ENCODE measurements at places on chromosomes 2 and 18.
A peak's percentile ranks its signal among the peaks of the same experiment; 100 is the strongest.

- DNase-seq = no peak
Observed at GRCh38 chr2:223989206-223989855, 32.1 kb downstream of the MRPL44 start.

DNA sequence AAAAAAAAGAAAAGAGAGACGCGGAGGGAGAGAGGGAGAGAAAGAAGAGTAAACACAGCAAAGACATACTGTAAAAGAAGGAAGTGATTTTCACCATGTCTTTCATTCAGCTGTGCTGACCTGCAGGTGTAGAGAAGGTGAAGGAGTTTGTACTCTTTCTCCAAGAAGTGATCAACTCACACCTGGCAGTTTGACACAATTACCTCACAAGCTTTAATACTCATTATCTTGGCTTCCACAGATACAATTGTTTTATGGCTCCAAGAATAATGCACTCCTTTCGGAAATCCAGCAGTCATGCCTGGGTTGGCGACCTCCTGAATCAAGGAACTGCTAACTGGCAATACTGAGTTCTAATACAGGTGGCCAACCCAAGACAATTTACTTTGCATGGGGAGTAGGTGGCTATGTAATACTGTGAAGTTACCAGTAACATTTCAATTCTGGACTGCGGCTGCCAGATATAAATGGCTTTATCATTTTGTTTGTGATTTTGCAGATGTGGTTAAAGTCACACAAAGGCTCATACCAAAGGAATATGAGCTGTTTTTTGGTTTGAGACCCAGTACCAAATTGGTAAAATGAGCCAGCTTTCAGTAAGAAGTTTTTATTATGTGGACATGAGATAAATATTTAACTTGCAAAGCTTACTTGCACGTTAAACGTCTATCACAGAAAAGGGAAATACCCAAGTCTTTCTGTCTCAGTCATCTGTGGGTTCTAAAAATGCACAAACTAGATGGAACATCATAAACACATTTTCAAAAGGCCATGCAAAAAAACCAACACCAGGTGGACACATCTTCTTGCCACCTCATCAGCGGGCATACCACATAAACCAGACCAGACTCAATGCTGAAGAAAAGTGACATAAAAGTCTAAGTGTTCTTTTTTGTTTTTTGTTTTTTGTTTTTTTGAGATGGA, 69.3 kb downstream of the NCKAP5 start:
- no peak for DNase-seq

GRCh38 chr18:63763831-63764600, 11.2 kb upstream of the SERPINB7 start:
- DNase-seq = no peak

DNA sequence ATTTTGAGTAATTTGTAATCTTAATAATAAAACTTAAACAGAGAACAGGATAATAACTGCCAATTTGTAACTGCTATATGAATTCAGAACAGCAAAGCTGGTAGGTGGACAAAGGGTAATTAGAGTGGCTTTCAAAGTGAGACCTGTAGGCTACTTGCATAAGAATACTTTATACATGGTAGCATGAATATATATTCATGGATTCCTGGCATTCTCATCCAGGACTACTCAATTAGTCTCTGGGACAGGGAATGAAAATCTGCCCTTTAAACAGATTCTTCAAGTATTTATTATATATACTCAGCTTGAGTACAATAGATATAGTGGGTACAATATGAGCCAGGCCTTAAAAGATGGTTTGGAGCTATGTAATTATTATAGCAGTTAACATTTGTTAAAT, 419.9 kb downstream of the PIK3C3 start:
- no peak for DNase-seq

GRCh38 chr2:150125708-150126107, 361.8 kb downstream of the RND3 start:
- DNase-seq = no peak

DNA sequence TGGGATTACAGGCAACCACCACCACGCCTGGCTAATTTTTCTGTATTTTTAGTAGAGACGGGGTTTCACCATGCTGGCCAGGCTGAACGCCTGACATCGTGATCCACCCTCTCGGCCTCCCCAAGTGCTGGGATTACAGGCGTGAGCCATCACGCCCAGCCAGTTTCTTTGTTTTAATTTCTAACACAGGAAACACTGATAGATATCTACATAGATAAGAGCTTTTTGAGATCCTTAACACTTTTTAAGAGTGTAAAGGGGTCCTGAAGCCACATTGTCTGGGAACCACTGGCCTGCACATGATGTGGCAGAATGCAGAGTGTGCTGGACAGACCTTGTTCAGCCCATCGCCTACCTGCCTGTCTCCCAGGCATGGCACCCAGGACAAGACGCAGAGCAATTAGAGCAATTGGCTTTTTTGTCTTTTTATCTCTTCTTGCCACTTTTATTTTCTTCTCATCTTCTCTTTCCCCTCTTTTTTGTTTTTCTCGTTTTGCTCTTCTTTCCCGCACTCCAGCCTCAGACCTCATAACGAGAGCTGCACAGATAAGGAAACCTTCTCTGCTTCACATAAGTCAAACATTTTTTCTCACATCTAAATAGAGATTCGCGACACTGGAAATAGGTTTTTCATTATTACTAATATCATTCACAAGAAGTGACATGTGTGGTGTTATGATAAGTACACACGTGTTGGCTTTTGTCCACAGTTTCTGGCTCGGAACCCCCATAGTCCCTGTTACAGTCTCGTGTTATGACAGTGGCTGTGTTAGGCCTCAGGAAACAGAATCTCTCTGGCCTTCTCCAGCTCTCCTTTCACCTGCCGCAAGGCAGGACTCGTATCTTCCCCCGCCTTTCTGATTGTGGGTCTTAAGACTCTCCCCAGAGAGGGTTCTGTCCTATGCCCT, 25.2 kb upstream of the GPR55 start:
- no peak for DNase-seq

DNA sequence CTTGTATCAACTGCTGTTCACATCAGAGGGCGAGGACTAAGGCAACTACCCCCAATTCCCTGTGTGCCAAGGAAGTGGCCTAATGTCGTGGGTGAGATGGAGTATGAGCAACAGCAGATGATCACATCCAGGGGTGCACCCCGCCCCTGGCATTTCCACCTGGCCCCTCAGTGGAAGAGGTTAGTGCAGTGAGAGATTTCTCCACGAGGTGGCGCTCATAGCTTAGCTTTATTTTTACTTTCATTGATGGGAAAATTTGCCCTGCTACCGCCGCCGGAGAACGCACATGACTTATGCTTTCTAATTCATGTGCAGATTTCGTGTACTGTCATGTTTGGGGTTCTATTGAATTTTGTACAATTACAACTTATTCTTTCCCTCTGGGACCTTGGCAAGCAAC, 470.6 kb upstream of the MEX3C start:
- peak; percentile 51 for DNase-seq

DNA sequence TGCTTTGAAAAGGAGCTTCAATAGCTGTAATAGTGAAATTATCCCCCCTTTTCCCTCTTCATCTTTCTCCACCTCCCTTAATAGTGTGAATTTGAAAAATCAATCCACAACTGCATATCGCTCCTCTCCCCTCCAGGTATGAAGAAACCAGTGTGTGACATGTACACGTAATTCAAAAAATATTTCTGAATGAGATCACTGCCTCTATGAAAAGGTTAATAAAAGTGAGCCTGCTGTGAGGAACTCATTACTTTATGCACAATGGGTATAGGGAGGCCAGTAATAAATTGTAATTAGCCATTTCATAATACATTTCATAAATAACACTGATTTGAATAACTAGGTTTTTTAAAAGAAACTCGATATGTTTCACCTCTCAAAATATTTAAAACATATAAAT, 209.0 kb upstream of the KYNU start:
- DNase-seq = no peak

DNA sequence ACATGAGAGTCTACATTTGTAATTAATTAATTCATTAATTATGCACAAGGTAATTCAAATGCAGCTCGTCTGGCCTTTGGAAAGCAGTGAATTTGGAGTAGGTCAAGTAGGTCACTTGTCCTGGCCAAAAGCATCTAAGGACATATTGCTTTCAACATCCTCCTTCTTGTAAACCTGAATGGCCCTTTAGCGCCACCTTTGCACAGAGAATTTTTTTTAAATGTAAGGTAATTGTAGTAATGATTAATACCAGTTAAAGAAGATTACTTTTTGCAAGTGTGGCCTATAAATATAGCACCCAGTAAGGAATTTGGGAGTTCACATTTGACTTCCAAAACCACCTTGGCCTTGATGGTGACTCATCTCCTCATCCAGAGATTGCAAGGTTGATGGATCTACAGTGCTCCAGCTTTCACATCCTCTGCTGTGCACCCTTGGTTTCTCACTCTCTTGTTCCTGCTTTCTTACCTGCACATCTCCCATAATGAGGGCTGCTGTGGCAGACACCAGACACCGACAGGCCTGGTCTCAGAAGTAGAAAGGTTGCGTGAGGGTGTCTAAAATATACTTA, 481.7 kb downstream of the TGIF1 start:
- DNase-seq = no peak

- DNase-seq = peak; percentile 35
Observed at GRCh38 chr2:10242998-10243925, 59.4 kb upstream of the HPCAL1 start.

DNA sequence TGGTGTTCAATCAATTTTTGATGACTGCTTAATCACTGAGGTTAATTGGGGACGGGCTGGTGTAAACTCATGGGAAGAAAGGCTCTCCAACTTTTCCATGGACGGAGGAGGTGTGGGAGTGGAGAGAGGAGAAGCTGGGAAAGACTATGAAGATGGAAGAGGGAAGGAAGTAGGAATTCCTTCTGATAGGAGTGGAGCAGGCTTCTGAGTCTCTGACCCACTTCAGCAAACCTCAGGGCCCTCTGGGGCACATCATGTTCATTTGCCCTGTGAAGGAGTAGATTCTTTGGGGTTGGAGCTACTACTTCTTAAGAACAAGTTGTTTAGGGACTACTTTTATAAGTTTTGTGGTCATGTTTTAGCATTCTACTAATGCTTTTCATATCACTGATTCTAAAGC, 87.0 kb upstream of the MAP4K3 start:
- DNase-seq = no peak

GRCh38 chr2:97931858-97932225, 63.9 kb downstream of the TMEM131 start:
- no peak for DNase-seq

- no peak for DNase-seq
Observed at GRCh38 chr18:66838340-66838987, 234.6 kb upstream of the CDH19 start.

GRCh38 chr2:178429336-178429735, 21.6 kb downstream of the PRKRA start:
- DNase-seq = no peak

DNA sequence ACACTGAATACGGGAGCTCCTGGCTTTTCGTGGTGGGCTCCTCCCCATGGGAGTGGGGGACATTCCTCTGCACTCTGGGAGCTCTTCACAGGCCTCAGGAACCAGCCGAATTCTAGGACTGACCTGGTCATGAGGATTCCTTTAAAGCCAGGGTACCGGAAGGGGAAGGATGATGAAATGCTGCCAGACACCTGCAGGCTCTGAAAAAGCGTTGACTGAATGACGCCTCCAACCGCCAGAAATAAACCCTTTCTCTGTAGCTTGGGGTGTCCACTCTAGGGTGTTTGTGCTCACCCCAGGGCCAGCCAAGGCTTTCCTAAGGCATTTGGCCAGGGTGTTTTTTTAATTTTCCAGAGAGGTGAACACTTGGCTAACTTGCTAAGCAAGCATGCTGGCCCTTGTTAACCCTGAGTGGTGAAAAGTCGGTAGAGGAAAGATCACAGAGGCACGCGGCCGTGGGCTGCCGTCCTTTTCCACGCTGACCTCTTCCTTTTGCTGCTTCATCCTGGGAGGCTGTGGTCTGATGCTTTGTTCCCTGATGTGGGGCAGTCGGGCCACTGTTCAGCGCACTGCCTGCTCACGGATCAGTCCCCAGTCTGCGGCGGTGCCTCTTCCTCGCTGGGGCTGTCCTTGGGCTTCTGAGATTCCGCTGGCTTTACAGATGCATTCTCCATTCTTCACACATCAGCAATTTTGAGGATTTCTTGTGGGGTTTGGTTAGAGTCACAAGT, 32.0 kb downstream of the IMPA2 start:
- no peak for DNase-seq

DNA sequence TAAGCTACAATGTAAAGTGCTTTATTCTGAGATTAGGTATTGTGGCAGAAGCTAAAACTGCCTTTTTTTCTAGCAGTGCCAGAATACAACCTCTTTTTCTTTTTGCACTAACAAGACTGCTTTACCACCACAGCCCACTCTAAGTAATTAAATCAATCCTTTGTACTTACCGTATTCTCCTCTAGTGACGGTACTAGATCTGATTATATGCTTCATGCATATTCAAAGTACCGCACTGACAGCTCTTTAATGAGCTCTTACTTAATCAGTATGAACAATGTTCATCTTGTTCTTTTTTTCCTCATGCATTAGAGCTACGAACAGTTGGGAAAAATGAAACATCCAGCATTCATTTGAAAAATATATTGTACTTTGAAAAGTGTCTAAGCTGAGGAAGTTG, 16.1 kb upstream of the OTX1 start:
- no peak for DNase-seq

DNA sequence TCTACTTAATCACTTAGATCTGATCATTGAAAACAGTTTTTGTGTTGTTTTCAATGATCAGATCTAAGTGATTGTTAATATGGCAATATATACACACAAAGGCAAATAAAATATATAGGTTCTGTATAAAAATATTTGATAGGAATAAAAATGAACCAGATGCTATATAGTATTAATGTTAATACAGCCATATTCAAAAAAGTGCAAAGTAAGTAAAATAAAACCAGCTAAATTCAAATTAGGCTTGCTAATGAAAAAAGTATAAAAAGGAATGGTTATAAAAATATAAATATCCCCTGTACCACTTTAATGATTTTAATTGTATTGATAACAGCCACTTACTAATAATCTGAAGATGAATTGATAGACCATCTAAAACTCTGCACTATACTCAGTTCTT, 38.4 kb downstream of the VPS54 start:
- no peak for DNase-seq

DNA sequence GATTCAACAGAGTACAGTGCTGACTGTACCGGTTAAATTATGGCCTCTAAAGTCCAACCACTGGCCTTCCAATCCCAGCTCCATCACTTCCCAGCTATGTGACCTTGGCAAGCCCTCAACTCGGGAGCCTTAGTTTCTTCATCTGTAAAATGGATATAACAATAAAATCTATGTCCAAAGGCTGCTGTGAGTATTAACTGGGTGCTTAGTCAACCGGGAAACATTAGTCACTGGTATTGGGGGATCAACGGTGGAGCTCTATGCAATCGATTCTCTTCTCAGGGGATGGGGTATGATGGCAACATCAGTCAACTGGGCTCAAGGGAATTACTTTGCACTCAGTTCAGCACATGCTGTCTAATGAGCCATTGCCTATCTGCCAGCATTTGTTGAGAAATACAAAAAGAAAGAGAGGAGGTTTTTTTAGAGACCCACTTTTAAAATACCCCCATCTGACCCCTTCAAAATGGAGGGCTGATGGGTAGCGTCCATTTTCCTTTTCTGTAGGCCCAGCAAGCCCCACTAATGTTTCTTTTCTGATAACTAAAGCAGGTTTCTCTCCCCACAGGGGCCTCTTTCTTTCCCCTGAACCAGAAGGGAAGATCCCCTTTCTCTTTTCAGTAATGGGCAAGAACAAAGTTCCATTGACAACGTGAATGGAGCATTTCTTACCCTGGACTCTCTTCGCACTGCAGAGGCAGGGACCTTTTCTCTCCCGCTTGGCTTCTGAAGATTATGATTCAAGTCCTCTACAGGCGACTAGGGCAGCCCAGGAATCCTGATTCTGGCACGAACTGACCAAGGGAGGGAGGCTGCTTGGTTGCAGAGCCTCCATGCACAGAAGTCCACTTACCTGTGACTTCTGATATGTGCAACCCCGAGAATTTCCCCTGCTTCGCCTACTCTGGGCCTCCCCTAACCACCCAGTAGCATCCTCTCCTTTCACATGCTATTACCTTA, 8.7 kb upstream of the AGFG1 start:
- DNase-seq = no peak

Data from Right ventricle myocardium superior (tissue), 1 donor.